ENCODE measurements at places on chromosomes 2 and 18.

- DNase-seq: no peak
Measured at GRCh38 chr2:164784376-164784775, 57.2 kb downstream of the COBLL1 start.

DNA sequence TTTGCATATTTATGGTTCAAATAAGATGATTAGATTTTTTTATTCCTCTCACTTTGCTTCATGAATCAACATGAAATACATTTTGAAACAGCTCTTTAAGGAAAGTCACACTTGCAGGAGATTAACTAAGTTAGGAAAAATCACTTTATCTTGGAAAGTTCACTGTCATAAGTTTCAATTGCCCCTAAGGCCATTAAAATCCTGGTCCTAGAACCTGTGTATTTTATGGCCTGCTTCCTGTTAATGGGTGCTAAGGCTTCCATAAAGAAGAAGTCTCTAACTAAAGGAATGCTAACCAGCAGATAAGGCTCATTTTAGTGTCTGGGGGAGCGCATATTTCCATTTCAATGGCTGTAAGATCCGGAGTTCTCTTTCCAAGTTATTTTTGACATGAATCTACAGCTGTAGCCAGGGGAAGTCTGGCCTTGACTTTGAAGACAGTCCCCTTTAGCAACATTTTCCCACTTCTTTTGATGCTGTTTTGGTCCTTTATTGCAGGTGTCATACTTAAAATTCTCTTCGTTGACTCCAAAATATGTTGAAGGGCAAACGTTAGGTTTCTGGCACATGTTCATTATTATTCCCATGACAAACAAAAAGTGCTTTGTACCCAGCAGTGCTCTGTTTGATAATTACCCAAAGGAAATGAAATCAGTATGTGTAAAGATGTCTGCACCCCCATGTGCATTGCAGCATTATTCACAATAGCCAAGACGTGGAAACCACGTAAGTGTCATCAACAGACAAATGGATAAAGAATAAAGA, 34.4 kb upstream of the SH3BP4 start:
- no peak for DNase-seq

DNA sequence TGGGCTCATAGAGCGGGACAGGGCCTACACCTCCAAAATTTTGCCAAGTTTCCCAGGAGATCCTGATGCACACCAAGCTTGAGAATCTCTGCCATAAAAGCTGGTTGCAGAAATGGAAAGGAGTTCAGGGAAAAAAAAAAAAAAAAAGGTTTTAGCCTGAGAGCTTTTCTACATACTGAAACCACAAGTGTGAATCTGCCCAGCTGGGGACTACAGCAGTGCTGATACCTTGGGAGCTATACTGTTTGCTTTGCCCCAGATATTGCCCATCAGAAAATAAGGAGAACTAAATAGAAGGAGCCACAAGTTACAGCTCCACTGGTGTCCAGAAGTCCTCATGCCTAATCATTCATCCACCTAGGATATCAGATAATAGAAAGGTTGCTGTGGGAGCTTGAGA, 38.4 kb upstream of the NCKAP5 start:
- no peak for DNase-seq

GRCh38 chr2:875687-876615, 74.7 kb upstream of the SNTG2 start:
- DNase-seq: no peak

GRCh38 chr2:227031379-227031778, 132.6 kb downstream of the COL4A4 start:
- DNase-seq: no peak

DNA sequence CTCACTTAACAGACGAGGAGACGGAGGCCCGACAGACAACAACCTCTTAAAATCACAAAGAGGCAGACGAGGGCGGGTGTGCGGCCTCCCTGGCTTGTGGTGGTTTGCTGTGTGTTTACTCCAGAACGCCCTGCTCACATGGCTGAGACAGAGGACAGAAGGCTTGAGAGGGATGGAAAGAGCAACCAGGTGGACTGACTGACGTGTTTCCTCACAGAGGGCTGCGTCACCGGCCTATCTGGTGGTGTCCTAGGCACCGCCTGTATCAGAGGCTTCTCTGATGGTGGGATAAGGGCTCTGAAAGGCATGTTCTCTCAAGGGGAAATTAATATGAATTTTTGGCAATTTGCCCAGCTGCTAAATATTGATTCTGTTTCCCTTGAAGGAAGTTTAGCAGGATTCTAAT, 47.0 kb upstream of the RALBP1 start:
- no peak for DNase-seq

DNA sequence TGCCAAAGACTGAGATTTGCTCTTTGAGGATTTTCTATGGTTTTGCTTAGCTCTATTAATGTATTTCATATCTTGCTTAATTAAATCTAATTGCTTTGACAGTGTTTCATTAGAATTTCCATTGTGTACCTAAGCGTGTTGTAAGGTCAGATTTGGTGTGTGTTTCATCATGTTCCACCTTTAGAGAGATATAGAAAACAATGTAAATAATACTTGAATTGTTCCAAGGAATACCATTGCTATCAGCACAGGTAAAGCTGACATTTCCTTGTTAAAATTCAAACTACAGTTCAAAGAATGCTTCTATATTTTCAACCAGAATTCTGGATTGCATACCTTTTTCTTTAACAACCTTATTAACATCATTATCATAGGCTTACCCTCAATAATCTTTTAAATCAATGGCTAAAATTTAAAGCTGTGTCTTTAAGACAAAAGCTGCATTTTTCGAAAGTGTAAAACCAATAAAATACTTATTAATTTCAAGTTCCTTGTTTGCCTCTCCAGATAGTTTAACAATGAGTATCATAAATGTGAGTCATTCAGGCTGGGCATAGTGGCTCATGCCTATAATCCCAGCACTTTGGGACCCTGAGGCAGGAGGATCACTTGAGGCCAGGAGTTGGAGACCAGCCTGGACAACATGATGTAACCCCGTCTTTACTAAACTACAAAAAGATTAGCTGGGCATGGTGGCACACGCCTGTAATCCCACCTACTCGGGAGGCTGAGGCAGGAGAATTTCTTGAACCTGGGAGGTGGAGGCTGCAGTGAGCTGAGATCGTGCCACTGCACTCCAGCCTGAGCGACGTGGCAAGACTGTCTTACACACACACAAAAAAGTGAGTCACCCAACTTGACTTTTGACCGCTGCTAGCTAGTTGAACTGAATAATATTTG, 188.0 kb upstream of the PKDCC start:
- DNase-seq: no peak

DNA sequence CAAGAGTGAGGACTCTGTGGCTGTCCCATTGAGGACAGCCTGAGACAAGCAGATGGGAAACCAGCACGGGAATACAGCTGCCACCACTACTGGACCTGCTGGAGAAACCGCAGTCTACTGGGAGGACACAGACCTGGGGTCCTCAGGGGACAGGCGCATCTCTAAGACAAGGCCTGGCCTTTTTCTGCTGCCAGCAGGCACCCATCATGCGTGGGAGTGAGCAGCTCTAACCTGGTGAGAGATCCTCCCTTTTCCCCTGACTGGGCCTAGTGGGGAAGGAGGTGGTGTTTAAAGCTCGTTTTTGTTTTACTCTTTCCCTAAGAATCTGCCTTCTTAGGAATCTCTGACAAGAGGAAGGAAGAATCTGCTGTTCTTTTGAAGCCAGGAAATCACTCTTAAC, 36.6 kb downstream of the CYRIA start:
- no peak for DNase-seq

DNA sequence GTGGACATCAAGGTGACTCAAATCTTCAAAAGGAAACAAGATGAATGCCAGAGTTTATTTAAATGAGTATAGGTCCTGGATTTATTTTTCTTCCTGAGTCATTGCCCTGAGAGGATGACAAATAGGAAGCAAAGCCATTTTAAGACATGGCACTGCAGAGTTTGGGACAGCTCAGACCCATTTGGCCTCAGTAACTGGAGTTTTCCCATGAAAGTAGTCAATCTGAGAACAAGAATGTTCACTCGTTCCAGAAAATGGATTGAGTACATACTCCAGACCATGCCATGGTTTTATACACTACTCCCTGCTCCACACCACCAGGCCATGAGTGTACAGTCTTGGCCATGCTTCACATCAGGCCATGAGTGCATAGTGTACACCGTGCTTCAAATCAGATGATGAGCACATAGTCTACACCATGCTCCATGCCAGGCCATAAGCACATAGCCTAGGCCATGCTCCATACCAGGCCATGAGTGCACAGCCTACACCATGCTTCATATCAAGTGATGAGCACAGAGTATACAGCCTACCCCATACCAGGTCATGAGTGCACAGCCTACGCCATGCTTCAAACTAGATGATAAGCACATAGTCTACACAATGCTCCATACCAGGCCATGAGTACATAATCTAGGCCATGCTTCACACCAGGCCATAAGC, 202.4 kb downstream of the FBXO15 start:
- DNase-seq: no peak

DNA sequence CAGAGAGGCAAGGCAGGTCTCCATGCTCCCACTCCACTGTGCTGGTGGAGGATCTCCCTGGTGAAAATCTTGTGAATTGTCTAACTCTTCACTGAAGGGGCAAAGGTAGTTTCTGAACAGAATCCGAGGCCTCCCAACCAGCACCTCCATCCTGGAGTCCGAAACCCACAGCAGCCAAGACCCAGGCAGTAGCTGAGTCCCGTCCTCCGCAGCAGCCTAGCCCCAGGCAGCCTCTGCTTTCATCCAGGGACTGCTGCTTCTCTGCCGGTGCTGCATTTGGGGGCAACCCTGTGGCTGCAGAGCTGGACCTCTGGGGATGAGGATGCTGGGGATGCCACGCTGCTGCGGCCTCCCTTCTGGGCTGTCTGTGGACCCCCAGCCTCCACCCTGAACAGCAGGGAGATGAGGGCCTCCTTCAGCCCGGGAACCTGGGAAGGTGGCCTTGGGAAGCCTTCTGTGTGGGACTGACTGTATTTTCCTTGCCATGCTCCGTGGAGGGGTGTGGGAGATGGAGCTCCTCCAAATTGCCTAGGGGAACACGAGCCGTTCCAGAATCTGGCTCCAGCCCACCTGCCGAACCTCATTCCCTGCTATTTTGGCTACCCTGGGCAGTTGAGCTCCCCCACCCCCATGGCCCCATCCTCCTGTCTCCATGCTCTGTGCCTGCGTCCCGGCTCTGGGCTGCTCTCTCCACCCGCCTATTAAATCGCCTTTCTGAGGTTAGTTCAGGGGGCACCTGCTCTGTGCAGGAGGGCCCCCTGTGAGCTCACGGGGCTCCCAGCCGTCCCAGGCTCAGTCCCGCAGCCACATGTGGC, 48.2 kb downstream of the GREB1 start:
- no peak for DNase-seq

GRCh38 chr2:60486551-60486950, 66.9 kb downstream of the BCL11A start:
- DNase-seq: no peak

GRCh38 chr2:113273027-113273551, 5.6 kb downstream of the PAX8 start:
- no peak for DNase-seq

- DNase-seq: no peak
Measured at GRCh38 chr2:168854651-168855050, 35.6 kb downstream of the SPC25 start.

DNA sequence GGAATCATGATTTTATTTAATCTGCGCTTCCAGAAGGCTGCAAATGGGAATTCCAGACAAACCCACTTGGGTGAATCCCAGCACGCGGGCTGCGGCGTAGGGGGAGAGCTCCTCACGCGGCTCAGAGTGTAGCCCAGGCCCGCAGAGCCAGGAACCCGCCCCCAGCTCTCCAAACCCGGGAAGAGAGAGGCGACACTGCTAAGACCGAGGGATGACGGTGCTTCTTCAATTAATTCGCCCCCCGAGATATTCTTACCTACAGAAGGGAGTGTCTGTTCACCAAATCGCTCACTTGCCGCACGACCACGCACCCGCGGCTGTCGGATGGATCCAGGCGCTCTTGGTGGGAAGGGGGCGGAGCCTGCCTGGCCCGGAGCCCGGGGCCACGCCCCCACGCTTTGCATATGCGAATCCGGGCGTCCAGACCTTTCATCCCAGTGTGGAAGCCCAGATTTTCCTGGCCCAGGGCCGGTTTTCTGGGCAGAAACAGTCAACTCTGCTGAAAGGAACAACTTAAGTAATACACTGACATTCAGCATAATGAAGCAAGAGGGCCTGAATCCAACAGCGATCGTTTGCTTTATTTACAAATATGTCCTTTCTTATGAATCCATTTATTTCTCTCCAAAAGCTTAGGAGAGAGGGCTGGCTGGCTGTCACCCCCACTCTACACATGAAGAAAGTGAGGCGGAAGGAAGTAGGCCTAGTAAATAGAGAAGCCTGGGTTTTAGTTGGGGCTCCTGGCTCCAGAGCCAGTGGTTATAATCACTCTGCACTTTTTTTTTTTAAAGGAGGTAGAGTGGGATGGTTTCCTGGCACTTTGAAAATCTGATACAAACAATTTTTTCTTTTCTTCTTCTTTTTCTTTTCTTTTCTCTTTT, at the start of gene SLC19A3:
TSS of gene SLC19A3 (minus strand) at position 342 of the 881 bp plus-strand sequence. CDS start 15,710 bp downstream, outside the sequence.
- no peak for DNase-seq

DNA sequence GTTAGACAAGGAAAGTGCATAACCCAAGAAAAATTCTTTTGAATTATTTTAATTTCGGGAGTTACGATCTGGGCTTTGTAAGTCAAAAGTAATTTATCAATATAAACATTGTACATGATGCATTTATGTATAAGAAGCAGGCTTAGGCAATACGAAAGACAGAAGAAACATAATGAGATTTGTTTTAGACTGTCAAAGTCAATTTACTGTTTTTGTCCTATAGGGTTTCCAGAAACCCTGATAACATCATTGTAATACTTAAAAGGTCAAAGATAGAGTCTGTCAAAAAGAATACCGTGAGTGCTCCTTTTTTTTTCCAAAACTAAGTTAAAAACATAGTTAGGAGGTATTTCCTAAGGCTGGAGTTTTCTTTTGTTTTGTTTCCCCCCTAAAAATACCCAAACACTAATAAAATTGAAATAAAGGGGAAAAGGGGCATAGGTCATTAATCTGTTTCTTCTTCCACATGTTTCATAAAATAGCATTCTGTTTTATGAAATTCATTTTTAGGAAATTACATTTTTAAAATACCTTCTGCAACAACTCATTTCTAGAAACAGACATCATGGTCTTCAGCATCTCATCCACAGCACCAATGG, 16.1 kb downstream of the C1D start:
- DNase-seq: no peak

- no peak for DNase-seq
Measured at GRCh38 chr2:84393829-84394228, 65.3 kb downstream of the SUCLG1 start.

GRCh38 chr2:222837643-222838056, 23.2 kb upstream of the ACSL3 start:
- DNase-seq: no peak

GRCh38 chr2:76019128-76019527, 308.4 kb upstream of the GCFC2 start:
- no peak for DNase-seq

DNA sequence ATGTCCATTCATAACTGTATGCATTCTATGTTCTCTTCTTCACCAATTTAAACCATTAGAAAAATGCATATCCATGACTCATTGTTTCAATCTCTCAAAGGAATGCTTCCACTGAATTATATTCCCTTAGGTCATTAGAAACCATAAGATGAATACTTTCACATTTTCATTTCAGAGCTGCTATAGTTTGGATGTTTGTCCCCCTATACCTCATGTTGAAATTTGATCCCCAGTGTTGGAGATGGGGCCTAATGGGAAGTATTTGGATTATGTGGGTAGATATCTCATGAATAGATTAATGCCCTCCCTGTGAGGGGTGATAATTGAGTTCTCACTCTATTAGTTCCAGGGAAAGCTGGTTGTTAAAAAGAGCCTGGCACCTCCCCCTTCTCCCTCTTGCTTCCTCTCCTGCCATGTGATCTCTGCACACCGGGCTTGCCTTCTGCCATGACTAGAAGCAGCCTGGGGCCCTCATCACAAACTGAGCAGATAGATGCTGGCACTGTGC, 35.7 kb downstream of the THUMPD2 start:
- no peak for DNase-seq

All from stimulated activated CD8-positive, alpha-beta memory T cell treated with anti-CD3 and anti-CD28 coated beads, Interleukin-4, amount 100 ng/mL, for 1 hour (primary cell).